Stimulated activated CD4-positive, alpha-beta T cell treated with anti-CD3 and anti-CD28 coated beads, Interleukin-1b, Interleukin-23, amount 100 ng/mL, for 1 hour (primary cell): ENCODE measurements at places on chromosomes 6 and 20.

- no peak for DNase-seq
Measured at GRCh38 chr6:105713474-105714118, 310.7 kb upstream of the PREP start.

DNA sequence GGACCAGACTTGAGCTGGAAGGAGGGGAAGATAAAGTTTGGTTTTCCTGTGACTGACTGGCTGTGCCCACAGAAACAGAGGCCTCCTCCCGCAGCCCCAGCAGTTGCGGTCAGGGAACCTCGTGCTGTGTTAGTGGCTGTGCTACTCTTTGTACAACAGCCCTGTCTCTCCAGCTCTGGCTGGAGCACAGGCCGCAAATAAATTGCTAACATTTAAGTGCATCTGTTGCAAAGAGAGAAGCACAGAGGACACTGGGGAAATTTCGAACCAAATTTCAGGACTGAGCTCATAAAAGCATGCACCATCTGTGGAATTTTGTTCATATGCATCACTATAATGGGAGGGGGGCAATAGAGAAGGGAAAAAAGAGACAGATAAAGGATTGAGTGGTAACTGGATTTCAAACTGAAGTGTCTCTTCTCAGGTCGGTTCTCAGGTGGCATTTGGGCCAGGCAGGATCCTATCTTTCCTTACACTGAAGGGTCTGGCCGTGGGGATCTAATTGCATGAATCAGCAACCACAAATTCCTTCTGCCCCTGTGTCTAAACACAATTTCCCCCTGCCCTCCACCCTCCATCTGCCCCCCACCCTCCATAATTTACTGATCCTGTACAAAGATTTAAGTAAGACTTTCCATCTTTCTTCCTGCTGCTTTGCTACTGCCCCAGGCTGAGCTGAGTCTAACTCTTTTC is 88.9 kb upstream of the ATXN1 start:
- DNase-seq, result no peak

DNA sequence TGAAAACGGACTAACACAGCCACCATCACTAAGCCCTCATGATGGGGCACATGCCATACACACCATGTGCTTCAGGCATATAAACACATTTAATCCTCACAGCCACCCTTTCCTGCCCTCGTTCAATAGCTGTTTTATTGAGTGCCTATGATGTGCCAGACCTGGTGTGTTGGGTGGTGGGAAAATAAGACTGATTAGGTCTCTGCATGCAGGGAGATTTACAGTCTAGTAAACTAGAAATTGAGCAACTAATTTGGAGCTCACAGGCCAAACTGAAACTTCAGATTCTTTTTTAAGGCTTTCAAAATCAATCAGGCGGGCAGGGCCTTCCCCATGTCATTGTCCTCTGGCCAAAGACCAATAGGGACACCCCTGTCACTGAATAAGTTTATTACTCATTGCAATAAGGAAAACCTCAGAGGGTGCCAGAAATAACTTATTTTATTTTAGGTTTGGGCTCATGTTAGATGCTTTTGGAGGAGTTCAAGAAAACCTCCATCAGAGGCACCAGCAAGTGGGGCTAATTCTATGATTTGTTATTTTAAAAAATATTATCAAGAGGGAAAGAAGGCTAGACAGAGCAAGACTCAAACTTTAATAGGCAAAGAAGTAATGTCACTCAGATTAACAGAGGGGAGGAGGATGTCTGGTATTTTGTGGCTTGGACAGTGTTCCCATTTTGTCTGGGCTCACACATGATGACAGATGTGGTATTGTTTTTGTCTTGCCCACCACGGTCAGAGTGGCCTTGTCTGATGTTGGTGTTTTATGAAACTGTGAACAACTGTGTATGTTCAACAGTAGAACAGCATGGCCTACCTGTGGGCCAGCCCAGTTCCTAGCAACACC is 12.0 kb downstream of the ZFP64 start:
- no peak for DNase-seq

DNA sequence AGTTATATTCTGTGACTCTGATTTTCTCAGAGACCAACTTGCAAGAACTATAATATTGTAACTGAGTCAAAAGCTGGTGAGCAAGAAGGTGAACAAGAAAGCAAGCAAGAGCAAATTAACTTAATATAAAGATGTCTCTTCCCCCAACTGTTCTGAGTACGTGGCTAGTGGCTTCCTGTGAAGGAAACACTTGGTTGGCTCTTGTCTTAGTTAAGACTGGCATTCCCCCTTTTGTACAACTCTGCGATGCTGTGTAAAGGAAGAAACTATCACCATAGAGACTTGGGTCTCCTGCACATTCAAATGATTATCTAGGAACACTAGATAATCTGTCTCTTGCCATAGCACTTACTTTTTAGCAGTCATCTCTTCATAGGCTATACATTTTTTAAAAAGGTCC is 47.3 kb upstream of the TNFAIP3 start:
- DNase-seq, result no peak

DNA sequence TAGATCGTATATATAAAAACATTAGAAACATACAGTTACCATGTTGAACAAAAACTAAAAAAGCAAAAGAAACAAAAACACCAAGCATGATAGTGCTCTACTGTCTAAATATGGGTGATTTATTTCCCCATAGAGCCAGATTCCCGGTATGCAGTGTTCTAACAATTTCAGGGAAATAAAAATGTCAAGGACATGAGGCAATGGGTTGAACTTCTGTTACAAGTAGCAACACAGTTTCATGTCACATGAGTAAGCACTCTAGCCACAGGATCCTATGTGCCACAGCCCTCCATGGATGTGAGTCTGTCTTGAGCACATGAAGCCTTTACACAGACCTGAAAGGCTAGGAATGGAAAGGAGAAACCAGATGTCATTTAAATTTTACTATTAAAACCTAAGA is 96.0 kb downstream of the MAP3K5 start:
- no peak for DNase-seq

- DNase-seq, result no peak
Measured at GRCh38 chr20:112396-112795, 24.9 kb downstream of the DEFB125 start.

DNA sequence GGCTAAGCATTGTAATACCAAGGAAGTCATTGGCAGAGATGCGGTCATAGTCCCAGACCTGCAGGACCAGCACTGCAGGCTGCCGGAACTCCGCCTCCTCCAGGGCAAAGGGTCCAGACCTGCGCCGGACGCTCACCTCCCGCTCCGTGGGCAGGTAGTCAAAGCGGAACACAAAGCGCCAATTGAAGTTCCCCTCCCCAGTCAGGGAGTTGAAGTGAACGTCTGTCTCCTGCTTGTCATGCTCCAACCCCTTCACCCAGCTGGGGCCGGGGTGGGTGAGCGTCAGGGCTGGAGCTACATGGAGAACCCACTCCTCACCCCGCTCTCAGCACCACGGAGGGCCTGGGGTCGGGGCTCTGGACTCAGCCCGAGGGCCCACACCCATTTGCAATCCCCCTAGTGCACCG is 18.2 kb downstream of the ERGIC3 start:
- no peak for DNase-seq

DNA sequence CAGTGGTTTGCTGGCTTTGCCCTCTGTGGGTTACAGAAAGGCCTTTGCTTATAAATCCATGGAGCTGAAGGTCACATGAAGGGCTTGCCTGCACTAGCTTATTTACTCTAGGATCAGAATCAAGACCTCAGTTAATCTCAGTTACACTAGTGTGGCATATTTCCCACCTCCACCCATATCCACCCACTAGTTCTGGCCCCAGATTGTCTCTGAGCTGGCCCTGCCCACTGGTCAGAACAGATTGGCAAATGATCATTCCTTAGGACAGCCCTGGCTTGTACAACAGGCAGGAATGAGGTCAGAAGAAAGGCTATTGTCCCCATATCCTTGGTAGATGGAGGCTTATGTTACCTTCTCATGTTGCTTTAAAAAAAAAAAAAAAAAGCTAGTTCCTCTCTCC is 33.3 kb upstream of the SASH1 start:
- DNase-seq, result no peak

GRCh38 chr6:16345449-16346330 is 107.3 kb downstream of the GMPR start:
- no peak for DNase-seq

DNA sequence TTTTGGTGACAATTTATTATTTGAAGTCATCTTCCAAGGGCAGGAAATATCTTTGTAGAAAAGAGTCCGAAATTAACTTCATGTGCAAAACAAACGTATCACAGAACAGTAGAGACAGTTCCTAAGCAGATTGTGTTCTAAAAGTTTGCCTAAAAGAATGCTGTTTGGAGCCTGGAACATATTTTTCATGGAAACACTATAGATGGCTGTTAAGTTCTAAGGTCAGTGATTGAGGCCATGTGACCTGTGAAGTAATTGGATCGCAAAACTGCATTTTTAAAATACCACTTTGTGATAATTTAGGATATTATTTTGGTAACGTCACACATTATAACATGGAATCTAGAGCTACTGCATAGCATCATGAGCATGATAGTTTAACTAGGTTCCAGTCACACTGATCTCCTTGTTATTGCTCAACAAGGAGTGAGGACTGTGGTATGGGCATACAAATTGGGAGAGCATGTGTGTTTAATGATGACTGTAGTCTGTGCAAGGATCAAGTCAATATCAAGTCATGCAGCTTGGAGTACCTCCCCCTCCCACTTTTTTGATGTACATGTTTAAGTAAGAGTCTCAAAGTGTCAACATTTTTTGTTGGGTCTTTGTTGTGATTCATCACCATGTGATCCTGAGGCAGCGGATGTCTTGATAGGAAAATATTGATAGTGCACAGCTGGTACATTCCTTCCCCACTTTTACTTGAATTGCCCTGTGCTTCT is 609.3 kb upstream of the CITED2 start:
- DNase-seq, result no peak

DNA sequence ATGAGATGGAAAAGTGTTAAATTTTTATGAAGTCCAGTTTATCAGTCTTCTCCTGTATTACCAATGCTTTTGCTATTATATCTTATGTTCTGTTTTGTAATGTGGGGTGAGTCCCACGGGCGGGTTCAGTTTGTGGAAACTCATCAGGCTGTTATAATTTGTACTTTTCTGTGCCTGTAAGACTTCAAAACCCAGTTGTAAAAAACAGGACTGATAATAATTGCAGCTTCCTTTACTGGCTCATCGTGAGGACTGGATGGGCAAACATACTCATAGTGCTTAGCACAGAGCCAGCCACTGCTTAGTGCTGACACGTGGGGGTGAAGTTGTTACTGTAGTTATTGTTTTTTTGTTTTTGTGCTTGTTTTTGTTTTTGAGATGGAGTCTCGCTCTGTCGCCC is 45.6 kb downstream of the TGM2 start:
- no peak for DNase-seq

DNA sequence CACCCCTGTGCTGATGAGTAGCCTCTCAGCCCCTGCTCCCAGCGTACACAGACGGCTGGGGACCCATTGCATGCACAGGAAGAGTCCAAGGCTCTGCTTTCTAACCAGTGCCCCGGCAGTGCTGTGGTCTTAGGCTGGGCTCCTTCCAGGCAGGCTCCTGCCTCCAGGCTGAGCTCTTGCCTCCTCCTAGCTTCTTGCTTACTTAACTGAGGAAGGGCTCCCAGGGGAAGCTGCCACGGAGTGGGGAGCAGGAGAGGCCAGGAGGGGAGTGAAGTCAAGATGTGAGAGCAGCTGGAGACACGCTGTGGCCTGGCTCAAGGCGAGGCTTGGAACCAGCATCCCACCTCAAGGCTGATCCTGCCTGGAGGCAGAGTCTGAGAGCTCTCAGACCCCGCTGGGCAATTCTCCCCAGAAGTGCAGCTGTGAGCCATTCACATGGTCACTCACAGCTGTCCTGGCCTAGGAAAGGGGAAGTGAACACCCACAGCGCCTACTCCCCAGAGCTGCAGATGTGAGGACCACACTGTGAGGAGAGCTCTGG is 141.0 kb downstream of the TBXT start:
- DNase-seq, result no peak
